ENCODE measurements at places on chromosomes 6 and 20.

DNA sequence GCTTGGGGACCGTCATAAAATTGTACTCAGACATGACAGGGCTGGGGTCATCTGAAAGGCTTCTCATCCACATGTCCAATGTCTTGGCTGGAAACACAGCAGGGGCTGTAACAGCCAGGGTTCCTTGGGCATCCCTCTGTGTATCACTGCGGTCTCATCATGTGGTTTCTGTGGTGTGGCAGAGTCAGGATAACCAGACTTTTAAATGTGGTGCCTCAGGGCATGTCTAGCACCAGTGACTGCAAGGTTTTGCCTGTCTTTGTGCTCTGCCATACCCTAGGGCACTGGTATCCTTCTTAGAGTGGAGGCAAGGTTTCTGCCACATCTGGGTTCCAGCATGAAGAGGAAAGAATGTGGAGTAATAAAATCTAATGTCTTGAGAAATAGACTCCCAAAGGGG, 124.2 kb downstream of the PLEKHG1 start:
- DNase-seq = no peak

- DNase-seq = no peak
These were observed 332.6 kb downstream of the NRN1 start for GRCh38 chr6:5674141-5674540.

GRCh38 chr20:36827541-36828279, 48.2 kb upstream of the TLDC2 start:
- DNase-seq = no peak

DNA sequence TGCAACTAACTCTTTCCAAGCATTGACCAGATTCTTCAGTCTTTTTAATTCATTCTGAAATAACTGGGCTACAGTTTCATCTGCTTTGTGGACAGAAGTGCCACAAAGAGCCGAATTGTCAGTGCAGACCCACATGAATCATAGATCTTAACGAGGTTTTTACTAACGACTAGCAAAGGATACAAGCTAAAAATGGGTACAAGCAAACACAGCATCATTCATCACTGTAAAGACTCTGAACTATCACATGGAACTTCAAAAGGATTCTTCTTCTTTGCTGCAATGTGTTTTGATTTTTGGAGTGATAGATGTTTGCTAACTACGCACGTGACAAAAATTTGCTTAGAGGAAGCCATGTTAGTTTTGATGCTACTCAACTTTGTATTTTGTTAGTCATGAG, 227.1 kb downstream of the ESR1 start:
- no peak for DNase-seq

- DNase-seq = no peak
These were observed 1.2 kb downstream of the SYNCRIP start for GRCh38 chr6:85641522-85641896.

GRCh38 chr6:35400901-35401311, 51.2 kb upstream of the FANCE start:
- DNase-seq = no peak

- no peak for DNase-seq
These were observed 15.6 kb upstream of the SRC start for GRCh38 chr20:37330316-37330715.

GRCh38 chr6:1869769-1870168, 260.1 kb downstream of the FOXC1 start:
- no peak for DNase-seq

GRCh38 chr6:26336355-26337198, 28.4 kb upstream of the BTN3A2 start:
- DNase-seq = no peak

GRCh38 chr6:127131275-127131674, 12.8 kb downstream of the RSPO3 start:
- DNase-seq = no peak

- no peak for DNase-seq
These were observed 707.8 kb upstream of the FLRT3 start for GRCh38 chr20:15045246-15045645.

DNA sequence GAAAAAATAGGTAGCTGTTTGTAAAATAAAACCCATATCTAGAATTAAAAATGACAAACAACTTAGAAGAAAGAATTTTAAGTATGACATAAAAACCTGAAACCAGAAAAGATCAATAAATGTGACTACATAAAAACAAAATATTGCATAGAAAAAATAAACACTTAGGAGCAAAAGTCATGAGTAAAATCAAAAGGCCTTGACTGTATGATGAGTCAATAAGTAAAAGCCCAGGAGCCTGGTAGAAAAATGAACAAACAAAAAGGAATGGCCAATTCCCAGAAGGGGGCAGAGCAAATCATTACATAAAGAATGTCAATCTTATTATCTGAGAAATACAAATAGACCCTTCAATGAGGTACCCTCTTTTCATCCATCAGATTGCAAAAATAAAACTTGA, 20.7 kb upstream of the ENPP1 start:
- no peak for DNase-seq

DNA sequence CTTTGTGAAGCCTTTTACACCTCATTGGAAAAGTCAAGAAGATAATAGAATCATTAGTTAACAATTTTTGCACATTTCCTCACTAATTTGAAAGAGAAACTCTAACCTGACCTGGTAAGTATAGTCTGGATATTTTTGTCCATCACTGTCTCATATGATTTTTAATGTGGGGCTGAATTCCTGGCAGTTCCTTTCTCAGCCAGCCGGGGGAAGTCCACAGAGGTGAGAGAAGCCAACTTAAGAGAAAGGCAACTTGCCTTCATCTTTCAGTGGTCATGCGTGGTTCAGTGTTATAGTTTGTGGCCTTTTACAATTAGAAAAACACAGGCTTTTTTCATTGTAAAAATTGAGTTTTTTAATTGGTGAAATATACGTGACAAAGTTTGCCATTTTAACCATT, 80.6 kb downstream of the CDYL start:
- DNase-seq = no peak

- DNase-seq = no peak
These were observed 6.5 kb upstream of the PFDN4 start for GRCh38 chr20:54201268-54201846.

DNA sequence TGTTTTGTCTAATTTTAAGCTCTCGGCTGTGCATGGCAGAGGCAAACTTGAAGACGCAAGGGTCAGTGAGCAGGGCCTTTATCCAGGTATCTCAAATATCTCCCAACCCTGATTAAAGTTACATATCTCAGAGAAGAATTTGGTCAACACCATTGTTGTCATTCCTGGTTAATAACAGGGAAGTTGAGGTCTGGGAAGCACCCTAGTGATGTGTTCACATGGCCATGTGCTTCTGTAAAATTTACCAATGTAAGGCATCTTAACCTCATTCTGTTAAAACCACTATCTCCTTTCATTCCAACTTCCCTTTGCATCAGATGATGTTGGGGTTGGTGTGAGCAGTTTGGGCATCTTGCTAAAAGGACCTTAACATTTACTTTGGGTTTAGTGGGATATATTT, 4.0 kb upstream of the FAM110A start:
- DNase-seq = no peak

- no peak for DNase-seq
These were observed 30.8 kb upstream of the MPC1 start for GRCh38 chr6:166413491-166413951.

DNA sequence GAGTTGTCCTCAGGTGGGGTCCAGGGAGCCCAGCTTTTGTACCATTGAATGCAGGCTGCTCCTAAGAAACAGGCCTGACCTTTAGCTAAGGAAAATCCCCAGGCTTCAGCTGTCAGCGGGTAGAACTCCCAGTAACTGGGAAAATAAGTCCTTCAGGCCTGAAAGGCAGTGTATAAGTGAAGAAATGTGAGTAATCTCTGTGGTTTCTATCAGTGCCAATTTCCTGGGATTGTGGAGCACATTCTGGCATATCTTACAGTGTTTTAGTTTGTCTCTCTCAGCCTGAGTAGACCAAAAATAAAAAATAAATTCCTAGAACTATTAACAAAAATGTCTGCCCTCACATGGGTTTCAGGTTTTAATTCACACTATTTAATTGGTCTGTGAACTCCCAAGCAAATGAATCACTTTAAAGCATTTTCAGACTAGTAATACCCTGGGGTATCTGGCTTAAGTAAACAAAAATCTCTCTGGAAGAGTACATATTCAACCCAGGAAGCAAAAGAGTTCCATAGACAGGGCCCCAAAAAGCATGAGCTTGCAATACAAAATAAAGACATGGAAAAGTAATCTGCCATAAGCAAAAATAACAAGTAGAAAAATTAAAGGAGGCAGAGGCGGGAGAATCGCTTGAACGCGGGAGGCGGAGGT, 566.2 kb upstream of the NOX3 start:
- no peak for DNase-seq

- no peak for DNase-seq
These were observed 301.4 kb upstream of the CDYL start for GRCh38 chr6:4474810-4475209.

GRCh38 chr20:50552979-50553378, 42.8 kb downstream of the PTPN1 start:
- no peak for DNase-seq

DNA sequence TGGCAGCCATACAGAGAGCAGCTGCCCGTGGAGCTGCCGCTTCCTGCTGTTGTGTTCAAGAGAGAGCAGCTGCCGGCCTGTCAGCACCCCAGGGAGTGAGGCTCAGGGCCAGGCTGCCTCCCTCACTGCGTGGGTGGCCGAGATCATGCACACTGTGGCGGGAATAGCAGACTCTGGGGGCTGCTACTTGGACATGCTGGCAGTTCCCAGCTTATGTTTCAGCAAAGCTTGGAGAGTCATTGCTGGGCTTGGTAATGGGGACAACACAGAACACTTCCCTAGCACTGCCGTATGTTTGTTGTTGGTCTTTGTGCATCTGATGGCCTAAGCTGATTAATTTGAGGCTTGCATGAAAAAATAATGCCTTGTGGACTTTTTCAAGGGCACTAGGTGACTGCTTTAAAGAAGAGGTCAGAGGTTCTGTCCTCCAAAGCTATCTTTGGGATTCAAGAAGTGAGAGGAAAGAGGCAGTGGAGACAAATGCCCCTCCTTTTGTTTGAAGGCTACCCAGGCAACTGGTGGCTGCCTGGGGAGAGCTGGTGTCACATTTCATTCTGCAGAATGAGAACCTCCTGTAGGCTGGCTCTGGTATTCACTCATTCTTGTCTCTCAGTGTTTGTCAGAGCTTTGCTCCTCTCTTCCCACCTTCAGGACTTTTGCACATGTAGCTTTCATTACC, 18.8 kb downstream of the MRAP2 start:
- DNase-seq = no peak

- DNase-seq = no peak
These were observed 43.0 kb downstream of the NTSR1 start for GRCh38 chr20:62751551-62752150.

DNA sequence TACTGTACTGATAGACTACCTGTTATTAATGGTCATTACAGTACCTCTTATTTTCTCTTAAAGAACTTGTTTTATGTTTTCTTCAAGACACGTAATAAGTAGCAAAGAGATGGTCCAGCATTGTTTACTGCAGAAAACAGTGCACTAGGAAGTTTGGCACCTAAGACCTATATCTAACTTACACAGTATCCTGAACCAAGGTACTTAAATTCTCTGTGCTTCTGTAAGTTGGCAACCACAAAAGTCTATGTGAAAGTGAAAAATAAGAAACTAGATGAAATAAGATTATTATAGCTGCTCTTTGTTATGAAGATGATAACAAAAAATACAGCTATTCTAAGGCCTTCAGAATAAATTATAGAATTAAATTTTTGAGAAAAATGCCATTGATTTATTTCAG, 411.7 kb upstream of the SOX4 start:
- DNase-seq = no peak

GRCh38 chr6:38974389-38975151, 74.0 kb upstream of the GLP1R start:
- DNase-seq = no peak

GRCh38 chr20:37430778-37431460, 85.0 kb downstream of the SRC start:
- DNase-seq = no peak

- DNase-seq = no peak
These were observed 38.8 kb downstream of the PLN start for GRCh38 chr6:118586746-118587485.

DNA sequence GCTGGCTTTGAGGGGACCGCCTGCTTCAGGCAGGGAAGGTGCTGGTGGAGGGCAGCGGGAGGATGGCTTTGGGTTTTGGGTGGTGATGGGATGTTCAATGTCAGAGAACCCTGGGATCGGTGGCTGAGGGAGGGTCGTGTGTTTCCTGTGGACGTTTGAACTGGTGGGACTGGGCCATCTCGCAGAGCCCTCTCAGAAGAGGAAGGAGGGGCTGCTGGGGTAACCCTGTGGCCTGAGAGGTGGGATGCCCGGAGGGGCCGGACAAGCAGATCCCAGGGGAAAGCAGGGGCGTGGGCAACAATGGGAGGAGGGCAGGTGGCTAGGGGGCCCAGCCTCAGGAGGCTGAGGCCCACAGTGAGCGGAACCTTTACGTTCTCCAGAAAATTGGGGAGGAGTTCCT, 34.9 kb downstream of the PYGB start:
- DNase-seq = no peak

DNA sequence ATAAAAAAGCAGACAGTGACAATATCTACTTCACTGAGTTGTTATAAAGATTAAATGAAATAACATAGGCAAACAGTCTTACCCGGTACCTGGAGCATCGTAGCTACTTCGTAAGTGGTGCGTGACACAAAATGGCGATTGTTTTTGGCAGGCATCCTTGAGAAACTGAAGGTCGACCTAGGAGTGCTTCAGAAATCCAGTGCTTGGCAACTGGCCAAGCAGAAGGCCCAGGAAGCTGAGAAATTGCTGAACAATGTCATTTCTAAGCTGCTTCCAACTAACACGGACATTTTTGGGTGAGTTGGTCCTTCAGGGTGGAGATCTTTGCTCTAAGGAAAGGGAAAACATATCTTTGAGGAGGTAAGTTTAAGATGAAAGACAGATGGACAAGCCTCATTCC, 4.8 kb downstream of the BPIFA2 start:
- DNase-seq = no peak

DNA sequence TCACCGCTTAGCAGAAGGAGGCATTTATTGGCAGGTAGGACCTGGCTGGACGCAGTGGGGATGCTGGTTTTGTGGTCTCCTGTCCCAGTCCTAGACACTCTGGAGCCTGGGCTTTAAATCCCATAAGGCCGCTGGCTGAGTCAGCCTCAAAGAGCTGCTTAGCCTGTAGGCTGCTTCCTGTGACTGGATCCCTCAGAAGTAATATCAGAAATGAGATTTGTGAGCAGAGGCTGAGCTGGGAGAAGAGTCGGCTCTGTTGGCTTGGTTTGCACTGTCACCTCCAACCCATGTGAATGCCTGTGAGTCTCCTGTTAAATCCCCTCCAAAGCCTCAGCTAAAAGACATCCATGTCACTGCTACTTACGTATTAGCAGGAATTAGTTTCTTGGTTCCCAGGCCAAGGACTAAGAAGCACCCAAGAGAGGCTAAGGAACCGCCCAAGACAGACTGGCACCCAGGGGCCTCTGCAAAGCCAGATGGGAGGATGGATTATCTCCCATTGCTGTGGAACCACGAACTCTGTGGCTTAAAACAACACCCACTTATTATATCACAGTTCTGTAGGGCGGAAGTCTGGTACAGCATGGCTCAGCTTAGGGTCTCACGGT, 289.4 kb downstream of the CDC5L start:
- DNase-seq = no peak

Data from activated T-cell treated with anti-CD3 and anti-CD28 coated beads, Interleukin-2, amount 50 U/mL, for 48 hours (primary cell).